ENCODE measurements at places on chromosomes 3 and 15.

GRCh38 chr3:13846238-13846637 is 33.6 kb downstream of the WNT7A start:
- DNase-seq = no peak

DNA sequence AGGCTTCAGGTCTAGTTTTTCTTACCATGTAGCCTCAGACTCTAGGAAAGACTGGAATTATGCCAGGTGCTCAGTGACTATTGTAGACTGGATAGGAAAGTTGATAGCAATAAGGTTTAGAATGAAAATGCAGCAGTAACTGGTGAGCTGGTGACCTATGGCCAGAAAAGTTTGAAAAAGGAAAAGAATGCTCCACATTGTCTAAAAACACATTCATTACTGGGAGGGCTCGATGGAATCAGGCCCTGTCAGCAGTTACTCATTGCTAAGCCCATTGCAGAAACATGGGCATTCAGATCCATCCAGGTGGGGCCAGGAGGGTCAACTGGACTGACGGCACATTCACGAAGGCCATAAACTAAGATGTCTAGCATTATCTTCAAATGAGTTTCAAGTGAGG is 8.7 kb upstream of the MBNL1 start:
- no peak for DNase-seq

DNA sequence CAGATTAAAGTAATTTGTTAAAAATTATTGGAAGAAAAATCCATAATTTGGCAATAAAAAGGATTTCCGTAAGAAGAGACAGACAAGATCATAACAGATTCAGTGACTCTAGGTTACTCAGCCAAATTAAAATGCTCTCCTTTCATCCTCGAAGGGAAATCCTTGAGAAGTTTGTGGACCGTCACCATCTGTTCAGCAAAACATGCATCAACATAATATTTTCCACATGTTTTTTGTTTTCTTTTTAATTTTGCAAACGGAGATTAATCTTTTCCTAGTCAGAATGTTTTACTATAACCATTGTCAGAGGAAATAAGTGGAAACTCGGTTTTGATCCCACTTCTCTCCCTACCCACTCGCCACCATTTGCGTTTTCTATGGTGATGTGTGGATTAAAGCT is 128.3 kb downstream of the TMCO5A start:
- DNase-seq = no peak

DNA sequence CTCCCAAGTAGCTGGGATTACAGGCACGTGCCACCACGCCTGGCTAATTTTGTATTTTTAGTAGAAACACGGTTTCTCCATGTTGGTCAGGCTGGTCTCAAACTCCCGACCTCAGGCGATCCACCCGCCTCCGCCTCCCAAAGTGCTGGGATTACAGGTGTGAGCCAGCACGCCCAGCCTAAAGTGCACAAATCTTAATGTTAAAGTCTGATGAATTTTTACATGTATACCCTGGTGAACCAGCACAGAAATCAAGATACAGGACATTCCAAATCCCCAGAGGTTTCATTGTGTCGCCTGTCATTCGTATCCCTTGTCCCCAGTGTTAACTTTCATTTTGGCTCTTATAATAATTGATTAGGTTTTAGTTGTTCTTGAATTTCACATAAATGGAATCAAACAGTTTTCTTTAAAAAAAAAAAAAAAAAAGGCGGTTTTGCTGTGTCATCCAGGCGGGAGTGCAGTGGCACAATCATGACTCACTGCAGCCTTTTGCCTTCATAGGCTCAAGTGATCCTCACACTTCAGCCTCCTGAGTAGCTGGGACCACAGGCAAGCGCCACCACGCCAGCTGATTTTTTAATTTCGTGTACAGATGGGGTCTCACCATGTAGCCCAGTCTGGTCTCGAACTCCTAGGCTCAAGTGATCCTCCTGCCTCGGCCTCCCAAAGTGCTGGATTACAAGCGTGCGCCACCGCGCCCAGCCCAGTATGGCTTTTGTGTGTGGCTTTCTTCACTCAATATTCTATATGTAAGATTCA is 1.5 kb upstream of the TM4SF19 start:
- DNase-seq = no peak

DNA sequence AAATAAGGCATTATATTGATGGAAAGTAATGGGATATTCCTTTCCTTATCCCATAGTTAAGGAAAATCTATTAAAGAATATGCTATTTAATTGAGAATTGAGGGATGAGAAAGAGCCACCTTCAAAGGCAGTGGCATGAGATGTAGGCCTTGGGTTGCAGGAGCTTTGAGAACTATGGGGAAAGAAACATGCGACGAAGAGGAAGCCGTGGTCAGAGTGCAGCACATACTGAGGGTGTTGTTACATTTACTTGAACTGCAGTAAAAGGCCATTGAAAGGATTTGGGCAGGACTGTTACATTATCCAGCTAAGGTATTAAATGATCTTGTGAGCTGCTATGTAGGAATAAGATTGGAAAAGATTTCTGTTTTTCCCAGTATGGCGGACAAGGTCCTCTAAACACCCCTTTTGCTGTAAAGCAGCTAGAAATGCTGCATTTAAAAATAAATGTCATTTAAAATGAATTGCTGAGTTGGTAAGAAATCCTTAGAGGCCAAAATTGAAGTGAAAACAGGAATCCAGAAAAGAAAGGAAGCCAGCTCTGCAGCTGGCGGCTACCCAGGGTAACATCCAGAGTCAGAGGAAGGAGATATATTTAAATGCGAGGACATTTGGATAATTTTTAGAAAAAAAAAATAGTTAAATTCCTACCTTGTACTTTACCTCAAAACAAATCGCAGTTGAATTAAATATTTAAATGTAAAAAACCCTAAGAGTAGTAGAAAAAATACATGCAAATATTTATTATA is 61.7 kb downstream of the IL1RAP start:
- no peak for DNase-seq

- DNase-seq = no peak
These were observed 42.5 kb downstream of the IL1RAP start for GRCh38 chr3:190556351-190556750.

DNA sequence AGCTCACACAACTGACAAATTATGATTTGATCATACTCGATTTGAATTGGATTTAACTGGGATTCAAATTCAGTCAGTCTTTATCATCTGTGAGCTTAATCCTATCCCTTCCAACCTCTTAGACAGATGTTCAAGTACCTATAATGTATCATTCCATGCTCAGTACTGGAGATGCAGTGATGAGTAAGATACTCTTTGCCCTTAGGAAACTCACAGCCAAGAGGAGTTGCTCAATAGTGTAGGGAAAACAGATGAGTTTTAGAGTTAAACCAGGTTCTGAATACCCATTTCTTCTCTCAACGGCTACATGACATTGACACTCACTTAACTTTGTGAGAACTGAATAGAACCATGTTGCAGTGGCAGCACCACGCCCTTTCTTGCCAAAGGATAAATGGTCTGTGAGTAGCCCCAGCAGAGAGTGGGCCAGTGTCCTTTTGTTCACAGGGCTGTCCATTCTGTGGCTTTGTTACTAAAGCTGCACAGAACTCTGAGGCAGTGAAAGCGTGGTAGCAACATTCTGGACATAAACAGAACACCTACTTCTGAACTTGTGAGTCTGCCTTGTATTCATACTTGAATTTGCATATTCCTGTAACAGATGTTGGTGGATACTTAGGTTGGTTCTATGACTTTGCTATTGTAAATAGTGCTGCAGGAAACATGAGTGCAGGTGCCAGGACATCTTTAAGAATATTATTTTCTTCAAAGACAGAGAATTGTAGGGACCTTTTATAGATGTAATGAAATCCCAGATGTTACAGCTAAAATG is 91.6 kb downstream of the RASA2 start:
- no peak for DNase-seq

- DNase-seq = no peak
These were observed 102.9 kb upstream of the ARHGEF3 start for GRCh38 chr3:56904552-56905215.

GRCh38 chr3:20095470-20095869 is 55.2 kb downstream of the KAT2B start:
- no peak for DNase-seq

DNA sequence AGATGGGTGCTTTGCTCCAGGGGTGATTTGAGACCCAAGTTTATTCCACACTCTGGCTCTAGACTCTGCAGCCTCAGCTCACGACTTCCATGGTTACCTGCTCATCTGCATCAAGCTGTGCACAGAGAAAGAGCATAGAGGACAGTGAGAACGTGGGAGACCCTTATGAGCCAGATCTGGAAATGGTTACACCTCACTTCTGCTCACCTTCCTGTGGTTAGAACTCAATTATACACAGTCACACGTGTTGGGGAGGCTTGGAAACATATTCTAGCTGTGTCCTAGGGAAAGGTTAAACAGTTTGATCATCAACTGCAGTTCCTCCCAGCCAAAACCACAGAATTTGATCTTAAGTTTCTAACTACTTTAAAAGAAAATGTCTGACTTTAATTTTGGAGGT is 1.8 kb downstream of the FETUB start:
- no peak for DNase-seq

DNA sequence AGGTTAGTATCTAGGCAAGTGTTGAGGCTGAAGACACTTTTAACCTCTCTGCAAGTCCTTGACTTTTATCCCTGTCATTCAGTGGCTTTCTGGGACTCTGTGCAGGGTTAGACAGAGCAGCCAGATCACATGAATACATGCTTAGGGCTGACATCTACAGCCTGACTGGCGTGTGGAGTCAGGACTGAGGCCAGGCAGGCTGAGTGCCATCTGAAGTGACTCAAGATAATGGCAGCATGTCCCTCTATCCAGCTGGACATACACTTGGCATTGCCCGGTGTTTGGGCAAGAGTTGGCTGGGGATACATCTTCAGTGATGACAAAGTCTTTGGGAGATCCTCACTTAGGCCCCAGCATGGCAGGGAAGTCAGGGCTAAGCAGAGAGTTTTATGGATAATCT is 22.4 kb downstream of the DUOX2 start:
- no peak for DNase-seq

- DNase-seq = peak; percentile 53
These were observed 900 bp upstream of the EOMES start for GRCh38 chr3:27723001-27723445.

DNA sequence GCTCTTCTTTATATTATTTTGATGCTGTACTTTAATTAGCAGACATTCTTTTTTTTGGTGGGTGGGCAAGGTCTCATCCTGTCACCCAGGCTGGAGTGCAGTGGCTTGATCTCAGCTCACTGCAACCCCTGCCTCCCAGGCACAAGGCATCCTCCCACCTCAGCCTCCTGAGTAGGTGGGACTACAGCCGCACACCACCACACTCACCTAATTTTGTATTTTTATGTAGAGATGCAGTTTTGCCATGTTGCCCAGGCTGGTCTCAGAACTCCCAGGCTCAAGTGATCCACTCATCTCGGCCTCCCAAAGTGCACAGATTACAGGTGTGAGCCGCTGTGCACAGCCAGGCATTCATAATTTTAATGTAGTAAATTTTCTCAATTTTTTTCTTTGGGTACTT is 608.1 kb downstream of the ZNF385D start:
- peak; percentile 21 for DNase-seq

- DNase-seq = no peak
These were observed 380.2 kb upstream of the SEMA6D start for GRCh38 chr15:47337106-47337505.

- DNase-seq = no peak
These were observed 155.9 kb downstream of the OXSM start for GRCh38 chr3:25945836-25946235.

DNA sequence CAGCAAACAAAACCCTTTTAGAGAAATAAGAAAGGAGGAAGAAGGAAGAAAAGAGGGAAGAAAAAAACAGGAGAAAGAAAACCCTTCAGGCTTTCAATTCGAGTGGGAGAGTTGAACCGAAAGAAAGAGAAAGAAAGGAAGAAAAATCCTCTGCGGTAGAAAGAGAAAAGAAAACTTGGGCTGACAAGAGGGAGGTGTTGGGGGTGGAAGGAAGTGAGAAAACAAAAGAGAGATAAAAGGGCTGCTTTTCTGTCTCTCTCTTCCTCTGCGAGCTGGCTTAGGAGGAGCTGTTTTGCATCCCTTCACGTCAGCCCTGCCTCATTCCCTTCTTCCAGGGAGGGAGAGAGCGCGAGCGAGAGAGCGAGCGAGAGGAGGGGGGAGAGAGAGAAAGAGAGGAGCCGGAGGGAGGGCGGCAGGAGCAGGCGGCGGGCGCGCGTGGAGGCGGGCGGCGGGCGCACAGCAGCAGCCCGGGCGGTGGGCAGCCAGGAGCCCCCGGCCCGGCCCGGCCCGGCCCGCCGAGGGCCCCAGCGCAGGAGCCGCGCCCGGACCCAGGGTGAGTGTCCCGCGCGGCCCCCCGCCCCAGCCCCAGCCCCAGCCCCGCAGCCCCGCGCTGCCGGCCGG is at the start of gene ZNF710:
Gene ZNF710, plus strand, starts transcription at position 263 of the 621 bp plus-strand sequence. CDS start 65,814 bp downstream, outside the sequence.
- peak; percentile 69 for DNase-seq

DNA sequence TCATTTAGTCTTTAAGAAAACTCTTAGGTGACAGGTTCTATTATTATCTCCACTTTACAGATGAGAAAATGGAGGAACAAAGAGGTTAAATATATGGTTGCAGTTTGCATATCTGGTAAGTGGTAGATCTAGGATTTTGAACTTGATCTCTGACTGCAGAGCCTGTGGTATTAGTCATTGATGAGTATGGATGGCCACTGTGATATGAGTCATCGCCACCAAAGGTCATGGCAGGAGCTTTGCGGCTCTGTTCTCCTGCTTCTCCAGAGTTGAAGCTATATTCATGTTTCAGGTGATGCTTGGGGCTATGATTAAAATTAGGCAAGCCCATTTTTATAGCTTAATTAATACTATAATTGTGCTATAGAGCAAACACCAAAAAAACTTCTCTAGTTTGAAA is 306.2 kb upstream of the DPPA4 start:
- DNase-seq = no peak

- no peak for DNase-seq
These were observed 178.1 kb downstream of the KLHL25 start for GRCh38 chr15:85616549-85617110.

GRCh38 chr3:5423076-5423475 is 235.6 kb downstream of the EDEM1 start:
- no peak for DNase-seq

DNA sequence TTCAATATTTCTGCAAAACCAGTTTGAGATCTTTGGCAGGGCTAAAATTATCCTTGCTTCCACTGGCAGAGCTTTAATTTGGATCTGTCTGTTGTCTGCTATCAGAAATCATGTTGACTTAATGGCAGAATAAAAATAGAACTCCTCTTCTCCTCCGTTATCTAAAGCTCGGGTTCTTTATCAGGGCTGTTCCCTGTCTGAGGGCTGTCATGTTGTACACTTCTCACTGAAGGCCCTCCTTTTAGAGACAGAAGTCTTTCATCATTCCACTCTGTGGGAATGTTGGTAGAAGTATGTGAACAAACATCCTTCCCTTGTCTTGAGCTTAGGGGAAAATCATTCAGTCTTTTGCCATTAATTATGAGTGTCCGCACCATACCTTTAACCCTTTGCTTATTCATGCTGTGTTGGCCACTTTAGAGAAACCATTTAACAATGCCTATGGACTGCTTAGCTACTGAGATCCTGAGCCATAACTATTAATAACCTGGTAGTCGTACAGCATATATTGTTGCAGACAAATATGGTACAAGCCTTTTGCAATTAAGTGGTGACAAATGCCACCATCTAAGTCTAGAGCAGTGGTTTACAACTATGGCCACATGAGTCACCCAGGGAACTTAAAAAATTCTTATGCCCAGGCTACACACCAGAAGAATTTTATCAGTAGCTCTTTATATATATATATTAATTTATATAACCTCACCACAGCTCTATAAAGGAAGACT is 226.0 kb upstream of the TPM1 start:
- DNase-seq = no peak

GRCh38 chr3:118802325-118803095 is 232.1 kb downstream of the IGSF11 start:
- DNase-seq = no peak
